Activated CD4-positive, alpha-beta T cell treated with anti-CD3 and anti-CD28 coated beads for 1 hour (primary cell): ENCODE measurements at places on chromosomes 3 and 15.

DNA sequence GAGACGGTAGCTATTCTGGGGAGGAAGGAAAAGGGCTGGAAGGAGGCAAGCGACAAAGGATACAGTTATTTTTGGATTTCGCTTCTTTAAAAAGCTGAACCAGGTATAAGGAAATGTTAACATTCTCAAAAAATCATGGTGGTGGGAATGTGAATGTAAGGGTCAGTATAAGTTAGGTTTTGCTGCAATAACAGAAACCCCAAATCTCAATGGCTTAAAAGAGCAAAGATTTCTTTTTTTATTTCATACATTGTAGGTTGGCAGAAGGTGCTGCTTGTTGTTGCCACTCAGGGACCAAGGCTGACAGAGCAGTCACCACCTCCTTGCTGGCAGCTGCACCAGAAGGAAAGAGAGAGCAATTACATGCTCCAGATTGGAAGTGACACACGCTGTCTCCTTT is 176.3 kb upstream of the LPP start:
- DNase-seq = no peak

- no peak for DNase-seq
Measured at GRCh38 chr3:28115316-28115715, 126.1 kb upstream of the CMC1 start.

DNA sequence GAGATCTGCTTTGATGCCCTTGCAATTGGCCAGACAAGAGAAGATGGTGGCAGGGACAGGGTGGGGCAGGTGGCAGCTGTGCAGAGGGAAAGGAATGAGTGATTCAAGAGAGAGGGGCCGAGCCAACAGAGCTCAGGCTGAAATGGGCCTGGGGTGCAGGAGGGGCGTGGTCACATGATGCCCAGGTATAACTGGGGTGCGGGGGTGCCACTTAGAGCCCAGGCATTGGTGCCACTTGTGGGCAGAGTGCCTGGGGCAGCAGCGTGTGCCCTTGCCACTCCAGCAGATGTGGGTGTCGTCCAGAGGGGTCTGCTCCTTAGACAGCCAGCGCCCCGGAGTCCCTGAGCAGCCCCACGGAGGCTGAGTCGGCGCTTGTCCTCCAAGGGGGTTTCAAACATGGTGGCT is 88.7 kb downstream of the PLXNA1 start:
- no peak for DNase-seq

GRCh38 chr15:62896969-62897486 is 145.5 kb upstream of the TPM1 start:
- no peak for DNase-seq

GRCh38 chr3:149018247-149018646 is 26.9 kb downstream of the GYG1 start:
- no peak for DNase-seq

DNA sequence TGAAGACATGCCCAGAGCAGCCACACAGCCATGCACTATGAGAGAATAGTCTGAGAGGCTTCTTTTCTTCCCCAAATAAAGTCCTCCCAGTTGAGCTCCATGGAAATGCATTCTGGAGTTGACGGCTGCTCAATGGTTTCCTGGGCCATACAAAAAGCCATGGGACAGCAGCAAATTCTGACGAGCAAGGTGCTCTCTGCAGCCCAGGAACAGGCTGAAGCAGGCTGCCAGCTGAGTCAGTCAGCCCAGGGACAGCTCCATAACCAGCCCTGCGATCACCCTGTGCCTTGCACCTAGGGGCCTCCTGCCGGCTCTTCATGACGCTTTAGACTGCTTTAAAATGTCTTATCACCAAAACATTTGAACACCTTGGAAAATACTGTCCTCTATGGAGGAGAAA is 256.3 kb upstream of the CHRNA7 start:
- DNase-seq = no peak

DNA sequence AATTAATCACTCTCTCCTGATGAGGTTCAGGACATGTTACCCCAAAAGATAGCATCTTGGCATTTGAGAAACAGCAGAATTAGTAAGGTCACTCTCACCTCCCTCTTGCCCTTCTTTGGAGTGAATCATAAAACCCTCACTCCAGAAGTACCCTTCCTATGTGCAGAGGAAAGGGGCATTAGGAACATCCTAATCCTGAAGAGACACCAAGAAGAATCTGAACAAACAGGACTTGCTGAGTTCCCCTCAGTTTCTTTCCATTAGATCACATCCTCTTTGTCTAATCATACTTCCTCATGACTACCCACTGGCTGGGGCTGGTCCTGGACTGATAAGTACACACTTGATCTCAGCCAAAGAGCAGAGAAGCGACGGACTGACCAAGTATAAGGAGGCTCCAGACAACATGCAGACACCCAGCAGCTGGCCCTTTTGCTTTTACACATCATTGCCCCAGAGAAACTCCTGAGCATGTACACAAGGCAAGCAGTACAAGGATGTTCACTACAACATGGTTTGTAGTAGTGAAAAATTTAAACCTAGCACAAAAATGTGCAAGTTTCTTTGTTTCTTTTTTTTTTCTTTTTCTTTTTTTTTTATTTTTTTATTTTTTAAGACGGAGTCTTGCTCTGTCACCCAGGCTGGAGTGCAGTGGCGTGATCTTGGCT is 15.0 kb upstream of the TM6SF1 start:
- DNase-seq = no peak

DNA sequence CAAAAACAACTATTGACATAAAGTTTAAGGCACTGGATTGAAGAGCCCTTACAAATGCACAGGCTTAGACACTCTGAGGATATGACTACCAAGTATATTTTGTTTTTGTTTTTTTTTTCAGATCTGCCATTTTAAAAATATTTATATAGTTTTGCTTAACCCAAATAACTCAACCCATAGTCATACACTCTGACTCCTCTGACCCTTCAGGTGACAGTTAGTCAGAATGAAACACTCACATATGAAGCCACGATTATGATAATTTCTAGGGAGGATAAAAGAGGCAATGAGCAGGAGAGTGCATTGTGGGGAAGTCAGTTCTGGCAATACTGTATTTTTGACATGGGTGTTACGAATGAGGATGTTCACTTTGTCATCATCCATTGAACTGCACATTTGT is 774.7 kb downstream of the MECOM start:
- no peak for DNase-seq

DNA sequence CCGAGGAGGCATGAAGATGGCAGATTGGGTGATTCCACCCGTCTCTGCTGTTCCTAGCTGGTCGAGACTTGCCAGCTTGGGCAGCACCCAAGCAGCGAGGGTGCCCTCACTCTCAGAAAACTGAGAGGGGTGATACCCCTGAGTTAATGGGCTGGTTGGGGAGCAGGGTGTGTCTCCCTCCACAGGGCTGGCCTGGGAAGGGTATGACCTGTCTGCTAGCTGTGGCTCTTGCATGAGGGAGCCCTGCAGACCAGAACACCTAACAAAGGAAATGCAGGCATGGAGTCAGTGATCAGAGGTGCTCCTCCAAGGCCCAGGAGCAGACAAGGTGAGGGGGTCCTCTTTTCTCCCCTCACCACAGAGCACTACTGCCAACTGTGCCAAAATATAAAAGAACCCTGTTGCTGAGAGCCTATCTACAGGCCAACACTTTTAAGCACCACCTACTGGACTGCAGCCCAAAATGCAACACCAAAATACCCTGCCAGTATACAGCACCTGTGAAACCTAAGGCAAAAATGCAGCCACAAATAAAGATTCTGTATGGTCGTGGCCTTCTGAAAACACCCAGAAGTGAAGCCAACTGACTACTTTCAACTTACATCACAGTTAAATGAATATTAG is 35.8 kb upstream of the PPM1L start:
- DNase-seq = no peak

DNA sequence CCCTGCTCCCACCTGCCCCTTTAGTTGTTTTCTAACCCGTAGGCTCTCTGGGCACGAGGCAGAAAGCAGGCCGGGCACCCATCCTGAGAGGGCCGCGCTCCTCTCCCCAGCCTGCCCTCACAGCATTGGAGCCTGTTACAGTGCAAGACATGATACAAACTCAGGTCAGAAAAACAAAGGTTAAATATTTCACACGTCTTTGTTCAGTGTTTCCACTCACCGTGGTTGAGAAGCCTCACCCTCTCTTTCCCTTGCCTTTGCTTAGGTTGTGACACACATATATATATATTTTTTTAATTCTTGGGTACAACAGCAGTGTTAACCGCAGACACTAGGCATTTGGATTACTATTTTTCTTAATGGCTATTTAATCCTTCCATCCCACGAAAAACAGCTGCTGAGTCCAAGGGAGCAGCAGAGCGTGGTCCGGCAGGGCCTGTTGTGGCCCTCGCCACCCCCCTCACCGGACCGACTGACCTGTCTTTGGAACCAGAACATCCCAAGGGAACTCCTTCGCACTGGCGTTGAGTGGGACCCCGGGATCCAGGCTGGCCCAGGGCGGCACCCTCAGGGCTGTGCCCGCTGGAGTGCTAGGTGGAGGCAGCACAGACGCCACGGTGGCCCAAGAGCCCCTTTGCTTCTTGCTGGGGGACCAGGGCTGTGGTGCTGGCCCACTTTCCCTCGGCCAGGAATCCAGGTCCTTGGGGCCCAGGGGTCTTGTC is 48.5 kb downstream of the PGPEP1L start:
- no peak for DNase-seq

DNA sequence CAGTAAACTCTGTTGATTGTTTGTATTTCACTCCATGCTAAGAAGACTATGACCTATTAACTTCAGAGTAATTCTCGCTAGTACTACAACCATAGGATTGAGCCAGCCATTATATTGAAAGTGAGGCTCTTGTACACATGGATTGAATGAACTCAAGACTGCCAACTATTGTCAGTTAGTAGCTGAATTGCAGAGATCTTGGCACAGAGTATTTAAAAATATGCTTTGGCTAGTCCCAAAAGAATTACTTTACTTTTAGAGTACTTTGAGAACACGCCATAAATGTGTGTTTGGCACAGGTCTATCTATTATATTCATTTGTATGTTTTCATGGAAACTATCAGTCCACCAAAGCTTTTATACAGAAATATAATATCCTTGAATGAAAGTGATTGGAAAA is 226.7 kb upstream of the DCBLD2 start:
- no peak for DNase-seq

DNA sequence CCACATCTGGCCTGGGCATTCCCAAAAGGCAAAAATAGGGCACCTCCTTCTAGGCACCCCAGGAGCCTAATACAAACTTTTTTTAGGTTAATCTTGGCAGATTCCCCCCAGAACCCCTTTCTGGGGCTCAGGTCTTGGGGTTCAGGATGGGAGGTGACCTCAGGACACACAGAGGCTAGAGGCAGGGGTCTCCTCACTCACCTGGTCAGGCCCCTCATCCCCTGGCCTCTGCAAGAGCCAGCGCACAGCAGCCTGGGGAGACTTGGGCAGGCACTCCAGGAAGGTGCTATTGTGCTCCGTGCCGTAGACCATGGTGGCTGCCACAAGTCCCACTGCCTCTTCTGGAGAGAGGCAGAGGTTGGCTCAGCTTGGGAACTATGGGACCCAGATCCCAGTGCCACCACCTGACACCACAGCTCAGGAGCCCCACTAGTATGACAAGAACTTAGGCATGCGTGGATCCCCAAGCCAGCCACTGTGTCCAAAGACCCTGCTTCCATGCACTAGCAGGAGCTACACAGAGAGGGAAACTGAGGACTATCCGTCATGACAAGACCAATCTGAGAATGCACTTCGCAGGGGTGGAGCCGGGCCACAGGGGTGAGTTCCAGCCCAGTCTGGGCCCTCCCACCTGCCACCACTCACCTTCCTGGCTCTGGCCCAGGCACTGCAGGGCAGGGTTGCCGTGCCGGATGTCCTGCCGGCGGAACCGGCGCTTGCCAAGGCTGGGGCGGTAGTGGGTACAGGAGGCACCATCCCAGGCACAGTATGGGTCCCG is 7.4 kb downstream of the SEMA3G start:
- DNase-seq = no peak

DNA sequence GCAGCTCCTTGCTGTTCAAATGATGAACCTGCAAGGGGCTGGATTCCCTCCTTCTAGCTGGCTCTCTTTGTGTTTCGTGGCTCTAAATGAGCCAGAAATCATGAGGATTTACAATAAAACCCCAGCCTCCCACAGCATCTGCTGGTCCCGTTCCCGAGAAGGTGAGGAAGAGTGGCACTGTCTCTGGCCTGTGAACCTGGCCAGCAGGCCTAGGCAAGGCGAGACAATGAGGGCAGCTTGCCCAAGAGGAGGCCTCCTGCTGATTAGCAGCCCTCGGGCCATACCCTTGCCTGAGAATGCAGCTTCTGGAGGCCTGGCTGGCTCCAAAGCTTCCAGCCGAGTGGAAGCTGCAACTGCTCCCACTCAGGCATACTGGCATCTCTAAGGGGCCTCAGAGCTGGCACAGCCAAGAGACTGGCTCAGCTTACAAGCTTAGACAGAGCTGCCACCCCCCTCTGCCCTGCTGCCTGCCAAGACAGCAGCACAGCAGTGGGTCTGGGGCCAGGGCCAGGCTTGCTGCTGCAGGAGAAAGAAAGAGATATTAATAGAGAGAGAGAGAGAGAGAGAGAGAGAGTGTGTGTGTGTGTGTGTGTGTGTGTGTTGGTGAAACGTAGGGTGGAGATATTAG is 76.5 kb downstream of the HMG20A start:
- DNase-seq = no peak

DNA sequence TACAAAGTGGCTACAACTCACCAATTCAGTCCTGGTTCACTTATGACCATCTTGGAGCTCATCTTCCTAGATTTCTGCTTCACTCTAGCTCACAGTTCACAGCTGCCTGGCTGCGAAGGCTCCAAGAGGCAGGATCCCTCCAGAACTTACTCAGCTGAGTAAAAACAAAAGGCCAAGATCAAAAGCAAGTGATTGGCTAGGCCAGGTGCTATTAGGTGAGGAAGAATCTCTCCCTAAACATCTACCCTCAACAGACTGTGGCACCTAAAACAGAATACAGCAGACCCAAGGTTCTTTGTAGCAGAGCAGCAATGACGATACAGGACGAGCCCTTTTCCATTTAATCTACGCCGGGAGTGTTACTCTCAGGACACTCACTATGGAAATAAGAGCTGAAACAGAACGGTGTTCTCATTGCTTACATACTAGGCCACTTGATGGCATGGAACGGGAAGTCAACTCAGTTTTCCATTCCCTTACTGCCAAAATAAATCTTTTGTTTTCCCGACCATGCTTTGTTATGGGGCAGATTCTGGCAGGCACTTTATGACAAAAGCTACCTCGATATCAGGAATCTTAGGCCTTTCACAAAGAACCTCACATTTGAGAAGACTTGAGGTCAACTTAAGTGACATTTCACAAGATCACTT is 901 bp downstream of the ICE2 start:
- no peak for DNase-seq
